ENCODE measurements at places on chromosomes 11 and 22. TPM values are rescaled to one million over a fixed set of nuclear protein-coding genes. Genes with fewer than 3 reads are reported as not detected.

Gene FAM111B
- total RNA-seq: 20.6 TPM

Gene LRRC74B
- total RNA-seq: not detected

Gene ABCG4
- total RNA-seq: 0.05 TPM

Gene FAM83F
- under 0.01 TPM for total RNA-seq

Gene MMP27
- total RNA-seq: not detected

Gene KRTAP5-9
- total RNA-seq: not detected
